Kidney (tissue), 22 donors: ENCODE measurements at places on chromosomes 3 and 15.

DNA sequence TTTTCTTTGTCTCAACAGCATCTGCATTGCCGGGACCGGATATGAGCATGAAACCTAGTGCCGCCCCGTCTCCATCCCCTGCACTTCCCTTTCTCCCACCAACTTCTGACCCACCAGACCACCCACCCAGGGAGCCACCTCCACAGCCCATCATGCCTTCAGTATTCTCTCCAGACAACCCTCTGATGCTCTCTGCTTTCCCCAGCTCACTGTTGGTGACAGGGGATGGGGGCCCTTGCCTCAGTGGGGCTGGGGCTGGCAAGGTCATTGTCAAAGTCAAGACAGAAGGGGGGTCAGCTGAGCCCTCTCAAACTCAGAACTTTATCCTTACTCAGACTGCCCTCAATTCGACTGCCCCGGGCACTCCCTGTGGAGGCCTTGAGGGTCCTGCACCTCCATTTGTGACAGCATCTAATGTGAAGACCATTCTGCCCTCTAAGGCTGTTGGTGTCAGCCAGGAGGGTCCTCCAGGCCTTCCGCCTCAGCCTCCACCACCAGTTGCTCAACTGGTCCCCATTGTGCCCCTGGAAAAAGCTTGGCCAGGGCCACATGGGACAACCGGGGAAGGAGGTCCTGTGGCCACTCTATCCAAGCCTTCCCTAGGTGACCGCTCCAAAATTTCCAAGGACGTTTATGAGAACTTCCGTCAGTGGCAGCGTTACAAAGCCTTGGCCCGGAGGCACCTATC, 5.0 kb downstream of the NUTM1 start:
- DNase-seq, result no peak

- no peak for DNase-seq
Observed at GRCh38 chr3:184559336-184559735, 2.2 kb upstream of the EPHB3 start.

- DNase-seq, result no peak
Observed at GRCh38 chr15:23397779-23398178, 43.2 kb downstream of the GOLGA8S start.

- DNase-seq, result no peak
Observed at GRCh38 chr3:18247139-18247695, 177.9 kb downstream of the SATB1 start.

GRCh38 chr3:54530944-54531343, 396.9 kb downstream of the LRTM1 start:
- no peak for DNase-seq

DNA sequence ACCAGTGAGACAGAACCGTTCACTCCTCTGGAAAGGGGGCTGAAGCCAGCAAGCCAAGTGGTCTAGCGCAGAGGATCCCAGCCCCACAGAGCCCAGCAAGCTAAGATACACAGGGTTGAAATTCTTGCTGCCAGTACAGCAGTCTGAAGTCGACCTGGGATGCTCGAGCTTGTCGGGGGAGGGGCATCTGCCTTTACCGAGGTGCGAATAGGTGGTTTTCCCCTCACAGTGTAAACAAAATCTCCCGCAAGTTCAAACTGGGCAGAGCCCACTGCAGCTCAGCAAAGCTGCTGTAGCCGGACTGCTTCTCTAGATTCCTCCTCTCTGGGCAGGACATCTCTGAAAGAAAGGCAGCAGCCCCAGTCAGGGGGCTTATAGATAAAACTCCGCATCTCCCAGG, 11.4 kb downstream of the CEP97 start:
- DNase-seq, result no peak
